Mesenteric fat pad (tissue), 1 donor: ENCODE measurements at places on chromosomes 3 and 15. TPM values are rescaled to one million over a fixed set of nuclear protein-coding genes. Genes with fewer than 3 reads are reported as not detected.

The FOXB1 gene
- not detected for total RNA-seq

The SLC28A2 gene
- total RNA-seq, result not detected

DNA sequence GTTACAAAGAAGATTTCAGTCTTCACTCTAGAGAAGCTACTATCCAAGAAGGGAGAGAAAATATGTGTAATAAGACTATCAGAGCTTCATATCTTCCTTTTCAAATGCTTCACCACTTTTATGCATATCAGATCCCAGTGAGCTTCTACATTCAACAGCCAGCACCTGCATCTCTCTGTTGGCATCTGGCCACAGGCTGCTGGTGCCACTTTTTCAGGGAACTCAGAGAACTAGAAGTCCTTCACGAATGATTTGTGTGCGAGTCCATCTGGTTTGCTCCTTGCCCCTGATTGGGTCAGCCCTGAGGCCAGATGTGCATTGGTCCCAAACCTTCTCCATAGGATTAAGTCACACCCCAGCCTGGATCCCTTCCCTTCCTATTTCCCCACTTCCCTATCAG, 22.1 kb downstream of the SNTN start:
- no peak for DNase-seq

DNA sequence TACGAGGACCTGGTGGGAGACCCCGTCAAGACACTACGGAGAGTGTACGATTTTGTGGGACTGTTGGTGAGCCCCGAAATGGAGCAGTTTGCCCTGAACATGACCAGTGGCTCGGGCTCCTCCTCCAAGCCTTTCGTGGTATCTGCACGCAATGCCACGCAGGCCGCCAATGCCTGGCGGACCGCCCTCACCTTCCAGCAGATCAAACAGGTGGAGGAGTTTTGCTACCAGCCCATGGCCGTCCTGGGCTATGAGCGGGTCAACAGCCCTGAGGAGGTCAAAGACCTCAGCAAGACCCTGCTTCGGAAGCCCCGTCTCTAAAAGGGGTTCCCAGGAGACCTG, 2.5 kb downstream of the CHST2 start:
- DNase-seq, result no peak

DNA sequence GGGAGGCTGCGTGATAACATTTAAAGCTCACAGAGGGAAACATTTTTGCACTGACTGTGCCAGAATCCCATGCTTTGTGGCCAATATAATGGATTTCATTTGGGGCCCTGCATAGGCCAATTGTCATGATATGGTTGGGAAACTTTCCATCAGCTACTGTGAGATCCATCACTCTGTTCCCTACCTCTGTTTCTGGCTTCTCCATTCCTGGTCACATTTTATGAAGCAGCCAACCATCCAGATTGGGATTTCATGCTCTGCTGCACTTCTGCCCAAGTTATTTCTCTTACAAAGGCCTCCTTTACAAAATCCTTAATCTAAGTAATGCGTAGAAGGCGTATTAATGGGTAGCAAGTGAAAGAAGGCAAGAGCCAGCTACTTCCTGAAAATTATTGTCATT, 221.1 kb downstream of the LRTM1 start:
- DNase-seq, result no peak

DNA sequence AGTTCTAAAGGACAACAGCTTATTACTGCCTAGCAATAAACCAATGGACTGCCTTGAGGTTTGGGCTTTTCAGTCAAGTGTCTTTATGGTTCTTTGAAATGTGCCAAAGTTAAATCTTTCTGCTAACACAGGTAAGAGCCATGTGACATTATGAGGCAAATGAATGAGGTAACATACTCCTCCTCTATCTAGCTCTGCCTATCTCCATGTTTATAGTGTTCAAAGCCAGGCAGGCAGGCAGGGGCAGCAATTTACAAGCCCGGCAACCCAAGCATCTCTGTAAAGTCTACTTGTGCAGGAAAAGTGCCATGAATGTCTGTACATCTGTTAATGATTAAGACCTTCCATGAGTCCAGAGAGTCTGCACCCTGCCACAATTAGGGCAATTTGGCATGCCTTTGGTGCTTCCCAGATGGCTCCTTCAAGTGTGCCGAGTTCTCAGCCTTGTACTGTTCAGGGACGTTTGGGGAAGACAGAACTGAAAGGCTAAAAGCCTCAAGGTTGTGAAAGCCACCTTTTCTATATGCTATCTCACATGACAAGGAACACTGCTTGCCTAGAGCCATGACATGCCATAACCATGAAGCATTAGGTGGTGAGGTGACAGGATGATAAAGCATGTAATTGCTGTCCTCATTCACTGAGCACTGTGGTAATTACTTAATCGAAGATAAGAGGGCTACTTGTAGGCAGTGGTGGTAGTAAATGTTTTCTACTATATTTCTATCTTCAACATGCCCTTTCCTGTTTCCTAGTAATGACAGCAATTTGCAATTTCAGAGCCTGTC, 41.4 kb upstream of the EIF1B start:
- DNase-seq, result no peak
